Neural crest cell (in vitro differentiated cells): ENCODE measurements at places on chromosomes 2 and 18.

GRCh38 chr2:62396880-62397279, 109.1 kb downstream of the TMEM17 start:
- H3K4me3 ChIP-seq: no peak overlapping the region
- H3K27ac ChIP-seq: no peak overlapping the region
- no peaks in the 10 kb centered on the region for H3K36me3 ChIP-seq
- no peaks in the 10 kb centered on the region for H3K27me3 ChIP-seq
- no peak for DNase-seq

- H3K36me3 ChIP-seq: no peaks in the 10 kb centered on the region
- no peaks in the 10 kb centered on the region for H3K27me3 ChIP-seq
- H3K27ac ChIP-seq: no peak overlapping the region
- H3K4me1 ChIP-seq: peaks cover 67% of the 10 kb centered on the region
- no peak overlapping the region for H3K4me3 ChIP-seq
Observed at GRCh38 chr2:104787298-104788065, 66.4 kb upstream of the POU3F3 start.

DNA sequence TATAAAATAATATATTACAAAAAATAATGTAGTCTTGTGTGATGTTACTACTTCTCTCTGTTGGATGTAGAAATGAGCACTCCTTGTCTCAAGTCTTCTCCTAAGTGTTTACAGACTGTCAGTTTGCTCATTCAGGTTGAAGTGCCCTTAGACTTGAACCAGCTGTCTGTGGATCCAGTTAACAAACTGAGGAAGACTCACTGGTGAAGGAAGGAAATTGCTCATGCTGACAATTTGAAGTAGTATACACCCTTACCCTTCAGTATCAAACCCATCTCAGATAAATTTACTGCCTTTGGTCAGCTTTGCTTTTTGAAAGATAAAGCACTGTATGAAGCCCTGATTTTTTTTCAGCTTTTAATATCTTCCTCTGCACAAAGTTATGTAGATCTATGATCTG, 854.2 kb upstream of the ZEB2 start:
- no peaks in the 10 kb centered on the region for H3K36me3 ChIP-seq
- H3K27me3 ChIP-seq: no peaks in the 10 kb centered on the region
- H3K4me3 ChIP-seq: no peak overlapping the region

DNA sequence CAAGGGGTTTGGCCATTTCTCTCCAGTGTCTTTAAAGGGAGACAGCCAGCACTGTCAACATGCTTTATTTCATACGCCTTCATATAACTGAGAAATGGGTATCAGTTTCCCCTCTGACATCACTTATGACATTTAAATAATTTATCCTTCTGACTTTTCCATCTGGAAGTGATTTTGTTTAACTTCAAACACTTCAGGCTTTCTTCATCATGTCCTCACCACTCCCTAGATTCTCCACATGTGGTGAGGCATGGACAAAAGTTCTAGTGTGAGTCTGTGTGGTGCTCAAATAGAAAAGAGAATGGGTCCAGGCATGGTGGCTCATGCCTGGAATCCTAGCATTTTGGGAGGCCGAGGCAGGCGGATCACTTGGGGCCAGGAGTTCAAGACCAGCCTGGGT, 158.6 kb downstream of the TXNL1 start:
- no peak overlapping the region for H3K27ac ChIP-seq
- DNase-seq: no peak
- no peaks in the 10 kb centered on the region for H3K4me1 ChIP-seq
- H3K4me3 ChIP-seq: no peak overlapping the region

DNA sequence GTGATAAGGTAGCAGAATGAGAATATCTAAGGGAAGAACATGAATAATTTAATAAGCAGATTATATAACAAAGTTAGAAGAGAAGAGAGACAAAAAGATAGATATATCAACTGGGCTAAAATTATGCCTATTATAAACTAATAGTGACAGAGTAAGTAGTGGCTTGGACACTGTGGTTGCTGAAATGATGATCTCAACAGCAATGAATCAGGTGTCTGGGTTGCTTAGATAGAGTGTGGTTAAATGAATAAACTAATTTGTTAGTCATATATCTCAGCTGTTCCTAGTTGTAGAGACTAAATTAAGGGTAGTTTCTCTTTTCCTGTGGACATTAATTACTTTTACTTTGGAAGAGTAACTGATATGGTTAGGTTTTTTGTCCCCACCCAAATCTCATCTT, 1485.4 kb upstream of the CELF4 start:
- no peak overlapping the region for H3K4me3 ChIP-seq
- no peak for DNase-seq
- no peak overlapping the region for H3K27ac ChIP-seq
- H3K36me3 ChIP-seq: no peaks in the 10 kb centered on the region

DNA sequence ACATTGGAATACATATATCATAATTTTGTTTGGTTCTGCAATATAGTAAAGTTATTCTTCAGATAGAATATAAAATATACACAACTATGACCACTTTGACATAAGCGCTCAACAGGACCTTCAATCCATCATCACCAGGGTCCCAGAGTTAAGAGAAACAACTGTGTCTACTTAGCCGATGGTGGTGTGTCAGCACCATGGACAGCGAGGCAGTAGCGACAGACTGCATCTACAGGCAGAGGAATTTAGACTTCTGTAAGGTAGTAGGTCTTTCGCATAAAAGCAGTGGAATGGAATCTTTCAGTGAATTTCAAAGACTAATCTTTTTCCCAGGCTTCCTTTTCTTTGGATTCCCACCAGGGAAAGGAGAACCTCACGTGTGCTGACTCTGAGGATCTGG, 20.5 kb upstream of the LRPPRC start:
- DNase-seq: peak; percentile 68
- no peaks in the 10 kb centered on the region for H3K36me3 ChIP-seq
- H3K27me3 ChIP-seq: peaks cover 30% of the 10 kb centered on the region

DNA sequence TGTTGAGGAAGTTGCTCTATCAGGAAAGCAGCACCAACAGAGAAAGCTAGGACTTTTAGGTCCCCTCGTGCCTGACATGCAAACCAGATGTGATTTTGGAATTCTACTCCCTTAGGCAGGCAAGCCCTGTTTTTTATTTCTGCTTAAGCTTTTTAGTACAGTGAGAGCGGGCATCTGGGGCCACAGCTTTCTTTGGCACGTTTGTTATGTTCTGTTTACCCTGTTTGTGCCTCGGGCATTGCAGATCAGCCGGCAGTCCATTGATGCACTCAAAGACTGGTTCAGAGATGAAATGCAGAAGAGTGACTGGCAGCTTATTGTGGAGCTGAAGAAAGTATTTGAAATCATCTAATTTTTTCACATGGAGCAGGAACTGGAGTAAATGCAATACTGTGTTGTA, 61.9 kb downstream of the EIF5B start:
- no peak overlapping the region for H3K4me3 ChIP-seq
- no peaks in the 10 kb centered on the region for H3K27me3 ChIP-seq
- peaks cover 31% of the 10 kb centered on the region for H3K36me3 ChIP-seq

DNA sequence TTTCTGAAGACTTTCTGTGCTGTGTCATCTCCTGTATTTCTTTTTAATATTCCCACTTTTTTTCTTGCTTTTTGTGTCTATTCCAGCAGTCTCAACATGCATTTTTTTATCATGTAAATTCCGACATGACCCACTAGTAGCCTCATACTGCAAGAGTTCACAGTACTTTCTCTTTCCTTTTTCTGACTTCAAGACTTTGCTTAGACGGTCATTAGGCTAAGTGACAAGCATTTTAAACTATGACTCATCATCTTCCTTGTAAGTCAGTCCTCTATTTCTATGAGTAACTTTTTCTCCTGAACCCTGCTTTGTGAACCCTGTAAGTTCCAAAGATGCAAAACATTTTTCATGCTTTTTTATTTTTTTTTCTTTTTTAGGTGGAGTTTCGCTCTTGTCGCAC, 381.2 kb downstream of the TXNL1 start:
- peaks cover 16% of the 10 kb centered on the region for H3K4me1 ChIP-seq
- H3K27me3 ChIP-seq: no peaks in the 10 kb centered on the region
- no peak overlapping the region for H3K27ac ChIP-seq
- H3K36me3 ChIP-seq: peaks cover 3% of the 10 kb centered on the region
- H3K4me3 ChIP-seq: no peak overlapping the region

DNA sequence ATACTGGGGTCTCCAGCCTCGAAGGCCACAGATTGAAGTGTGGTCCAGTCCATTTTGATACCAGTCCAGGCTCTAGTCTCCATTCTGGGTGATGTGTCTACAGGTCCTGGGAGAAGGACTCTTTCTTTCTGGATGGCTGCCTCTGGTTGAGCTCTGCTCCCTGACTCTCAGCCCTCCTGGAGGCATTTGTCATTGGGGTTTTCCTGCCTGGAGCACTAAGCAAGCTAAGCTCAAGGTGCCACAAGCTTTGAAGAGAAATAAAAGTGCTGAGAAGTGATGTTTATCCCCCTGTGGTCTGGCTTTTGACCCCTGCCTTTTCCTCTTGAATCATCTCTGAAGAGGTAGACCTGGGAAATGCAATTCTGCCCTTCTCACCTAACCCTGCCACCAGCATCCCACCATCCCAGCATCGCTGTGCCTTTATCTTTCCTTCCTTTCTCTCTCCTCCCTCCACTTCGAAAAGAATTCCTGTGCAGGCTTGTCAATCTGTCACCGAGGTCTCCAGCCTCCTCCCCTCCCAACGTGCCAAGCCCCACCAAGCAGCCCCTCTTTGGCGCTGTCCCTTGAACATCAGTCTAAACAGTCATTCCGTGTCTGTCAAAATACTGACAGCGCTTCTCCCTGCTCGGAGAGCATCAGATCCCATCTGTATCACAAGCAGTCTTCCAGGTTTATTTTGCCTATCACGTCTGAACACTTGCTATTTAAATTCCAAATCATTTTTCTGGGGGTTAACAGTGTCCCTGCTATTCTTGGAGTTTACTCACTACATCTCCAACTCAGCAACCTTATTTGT, 334.6 kb upstream of the SLC14A2 start:
- H3K36me3 ChIP-seq: no peaks in the 10 kb centered on the region
- no peak overlapping the region for H3K4me3 ChIP-seq
- H3K27me3 ChIP-seq: no peaks in the 10 kb centered on the region
- peaks cover 10% of the 10 kb centered on the region for H3K4me1 ChIP-seq
- no peak for DNase-seq

GRCh38 chr2:182173944-182174622, 188.4 kb downstream of the PPP1R1C start:
- H3K27me3 ChIP-seq: no peaks in the 10 kb centered on the region
- peaks cover 6% of the 10 kb centered on the region for H3K4me1 ChIP-seq
- H3K27ac ChIP-seq: no peak overlapping the region
- peaks cover 9% of the 10 kb centered on the region for H3K36me3 ChIP-seq

DNA sequence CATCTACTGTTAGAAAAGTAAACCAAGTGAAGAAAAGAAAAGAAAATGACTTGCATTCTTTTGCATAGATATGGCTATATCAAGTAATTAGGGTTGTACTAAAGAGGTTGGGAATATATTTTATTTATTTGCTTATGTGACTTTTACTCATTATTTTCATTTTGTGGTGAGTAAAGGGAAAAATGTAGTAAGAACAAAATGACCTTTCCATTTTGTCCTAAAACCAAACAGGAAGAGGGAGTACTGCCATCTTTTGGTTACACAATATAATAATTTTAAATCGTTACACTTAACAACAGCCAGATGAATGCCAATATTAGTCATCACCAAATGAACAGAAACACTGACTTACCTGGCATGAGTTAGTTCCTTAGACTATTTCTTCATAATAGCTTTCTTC, 47.3 kb upstream of the NDUFV2 start:
- H3K4me3 ChIP-seq: no peak overlapping the region
- H3K36me3 ChIP-seq: peaks cover 1% of the 10 kb centered on the region
- H3K27ac ChIP-seq: no peak overlapping the region
- H3K27me3 ChIP-seq: no peaks in the 10 kb centered on the region
- H3K4me1 ChIP-seq: no peaks in the 10 kb centered on the region

- H3K27me3 ChIP-seq: no peaks in the 10 kb centered on the region
- H3K27ac ChIP-seq: peak overlapping the region; percentile 0
- peaks cover 12% of the 10 kb centered on the region for H3K4me1 ChIP-seq
- no peak for DNase-seq
Observed at GRCh38 chr2:173571021-173571821, 216.5 kb downstream of the CDCA7 start.

GRCh38 chr2:20188201-20188600, 36.7 kb downstream of the SDC1 start:
- DNase-seq: no peak
- H3K4me1 ChIP-seq: peaks cover 45% of the 10 kb centered on the region
- no peak overlapping the region for H3K27ac ChIP-seq
- no peak overlapping the region for H3K4me3 ChIP-seq

GRCh38 chr2:241959751-241960269, 90.3 kb downstream of the RTP5 start:
- H3K4me1 ChIP-seq: no peaks in the 10 kb centered on the region
- DNase-seq: no peak
- no peaks in the 10 kb centered on the region for H3K27me3 ChIP-seq
- H3K4me3 ChIP-seq: no peak overlapping the region
- H3K27ac ChIP-seq: no peak overlapping the region
- no peaks in the 10 kb centered on the region for H3K36me3 ChIP-seq

DNA sequence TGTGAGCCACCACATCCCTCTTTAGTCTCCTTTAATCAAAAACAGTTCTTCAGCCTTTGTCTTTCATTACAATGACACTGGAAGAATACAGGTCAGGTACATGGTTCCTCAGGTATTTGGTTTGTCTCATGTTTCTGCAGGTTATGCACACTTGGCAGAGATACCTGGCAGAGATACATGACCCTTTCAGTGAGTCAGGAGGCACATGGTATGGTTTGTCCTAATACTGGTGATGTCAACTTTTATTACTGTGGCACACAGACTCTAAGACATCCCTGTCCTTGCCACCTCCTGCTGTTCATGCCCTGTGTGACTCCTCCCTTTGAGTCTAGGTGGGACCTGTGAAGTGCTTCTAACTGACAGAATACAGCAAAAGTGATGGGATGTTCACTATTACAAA, 58.4 kb downstream of the SPIRE1 start:
- peaks cover 23% of the 10 kb centered on the region for H3K4me1 ChIP-seq
- no peaks in the 10 kb centered on the region for H3K36me3 ChIP-seq
- H3K27me3 ChIP-seq: no peaks in the 10 kb centered on the region
- no peak overlapping the region for H3K4me3 ChIP-seq
- no peak for DNase-seq

GRCh38 chr2:23661276-23662050, 265.5 kb downstream of the ATAD2B start:
- no peaks in the 10 kb centered on the region for H3K27me3 ChIP-seq
- H3K4me3 ChIP-seq: no peak overlapping the region
- H3K36me3 ChIP-seq: no peaks in the 10 kb centered on the region

GRCh38 chr18:36315736-36316135, 18.2 kb downstream of the FHOD3 start:
- H3K4me1 ChIP-seq: peaks cover 32% of the 10 kb centered on the region
- H3K27me3 ChIP-seq: no peaks in the 10 kb centered on the region
- H3K4me3 ChIP-seq: no peak overlapping the region
- no peak for DNase-seq
- H3K36me3 ChIP-seq: peaks cover 22% of the 10 kb centered on the region
- H3K27ac ChIP-seq: peak overlapping the region; percentile 47

- no peaks in the 10 kb centered on the region for H3K27me3 ChIP-seq
- no peaks in the 10 kb centered on the region for H3K36me3 ChIP-seq
- no peak for DNase-seq
- peaks cover 33% of the 10 kb centered on the region for H3K4me1 ChIP-seq
- peak overlapping the region; percentile 22 for H3K4me3 ChIP-seq
- H3K27ac ChIP-seq: peak overlapping the region; percentile 87
Observed at GRCh38 chr2:39608263-39608575, 57.5 kb upstream of the TMEM178A start.

- no peak overlapping the region for H3K4me3 ChIP-seq
- peaks cover 24% of the 10 kb centered on the region for H3K4me1 ChIP-seq
- no peaks in the 10 kb centered on the region for H3K27me3 ChIP-seq
- DNase-seq: no peak
- no peak overlapping the region for H3K27ac ChIP-seq
Observed at GRCh38 chr2:233062946-233063268, 2.8 kb downstream of the INPP5D start.
